Osteoblast (primary cell): ENCODE measurements at places on chromosomes 12 and 14. TPM values are rescaled to one million over a fixed set of nuclear protein-coding genes. Genes with fewer than 3 reads are reported as not detected.

The OR4K14 gene
- total RNA-seq: not detected in 2 replicates

The TOMM20L gene
- total RNA-seq: not detected in 2 replicates

The PLBD1 gene
- total RNA-seq: 2.9 and 4.7 TPM in 2 replicates

The ADAMTS20 gene
- under 0.01 TPM in 1 of 2 replicates, not detected in the other for total RNA-seq

The TAC3 gene
- not detected in 2 replicates for total RNA-seq

The GLI1 gene
- total RNA-seq: 0.29 and 0.36 TPM in 2 replicates

The SPX gene
- total RNA-seq: 1.2 and 2.9 TPM in 2 replicates

The WNT1 gene
- not detected in 2 replicates for total RNA-seq

The TC2N gene
- under 0.01 and 0.29 TPM in 2 replicates for total RNA-seq

The KCTD10 gene
- 94.6 and 102 TPM in 2 replicates for total RNA-seq

The NEUROD4 gene
- total RNA-seq: not detected in 2 replicates

The KLRC2 gene
- total RNA-seq: 0.36 and 0.88 TPM in 2 replicates

The KRT82 gene
- not detected in 2 replicates for total RNA-seq

The TMTC1 gene
- total RNA-seq: 50.3 and 69.2 TPM in 2 replicates

The P3H3 gene
- total RNA-seq: 108 and 130 TPM in 2 replicates

- H3K4me1 ChIP-seq: peaks cover 16% of the 10 kb centered on the region
- H3K27ac ChIP-seq: no peak overlapping the region
- DNase-seq: no peak
Measured at GRCh38 chr12:50642761-50643160, 121.1 kb upstream of the ATF1 start.

DNA sequence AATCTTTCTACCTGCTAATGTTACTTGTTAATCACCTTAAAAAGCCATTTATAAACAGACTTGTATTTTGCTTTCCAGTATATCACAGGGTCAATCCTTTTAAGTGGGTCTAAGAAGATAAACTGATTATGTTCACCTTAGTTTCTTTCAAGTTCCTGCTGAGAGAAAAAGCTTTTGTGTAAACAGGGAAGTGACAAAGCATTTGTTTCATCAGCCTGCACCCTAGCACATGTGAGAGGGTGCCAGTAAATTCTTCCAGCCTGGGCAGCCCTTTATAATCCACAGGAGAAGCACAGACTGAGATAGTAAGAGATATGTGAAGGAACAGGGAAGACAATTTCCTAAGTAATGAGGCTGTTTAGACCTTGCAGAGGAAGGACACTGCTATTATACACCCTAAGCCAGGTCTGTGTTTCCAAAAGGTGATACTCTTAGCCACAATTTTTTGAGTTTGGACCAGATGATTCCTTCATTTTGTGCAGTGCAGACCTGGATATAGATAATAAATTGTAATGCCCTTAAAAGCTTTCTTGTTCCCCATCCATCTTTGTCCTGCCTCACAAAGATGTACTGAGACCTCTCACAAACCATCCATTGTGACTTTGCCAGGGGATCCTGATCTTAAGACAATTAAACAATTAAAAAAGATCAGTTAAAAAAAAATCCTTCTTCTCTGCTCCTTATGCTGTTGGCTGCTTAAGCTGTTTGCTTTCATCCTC is 150.7 kb downstream of the KTN1 start:
- no peak overlapping the region for H3K4me3 ChIP-seq
- H3K4me1 ChIP-seq: no peaks in the 10 kb centered on the region
- DNase-seq: no peak
- H3K36me3 ChIP-seq: no peaks in the 10 kb centered on the region
- no peak overlapping the region for H3K27ac ChIP-seq

- H3K36me3 ChIP-seq: no peaks in the 10 kb centered on the region
- H3K4me1 ChIP-seq: peaks cover 30% of the 10 kb centered on the region
Measured at GRCh38 chr14:45249856-45250575, 3.0 kb downstream of the MIS18BP1 start.

DNA sequence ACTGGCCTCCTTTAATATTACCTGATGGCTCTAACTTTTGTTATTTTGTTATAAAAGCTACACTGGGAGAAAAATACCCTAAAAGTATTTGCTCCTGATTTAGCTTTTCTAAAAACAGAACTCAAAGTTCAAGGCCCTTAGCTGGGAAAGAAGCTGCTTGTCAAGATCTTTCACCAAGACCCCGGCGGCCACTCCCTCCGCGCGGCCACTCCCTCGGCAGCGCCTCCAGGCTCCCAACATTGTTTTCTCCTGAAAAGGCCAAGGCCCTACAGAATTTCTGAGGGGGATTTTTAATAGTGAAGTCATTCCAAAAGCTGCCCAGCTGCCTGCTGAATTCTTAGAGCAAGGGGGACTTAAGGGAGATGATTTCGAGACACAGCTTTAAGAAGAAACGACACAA is 96.4 kb downstream of the NTN4 start:
- no peak for DNase-seq
- H3K36me3 ChIP-seq: no peaks in the 10 kb centered on the region
- H3K27ac ChIP-seq: no peak overlapping the region
- H3K27me3 ChIP-seq: no peaks in the 10 kb centered on the region

DNA sequence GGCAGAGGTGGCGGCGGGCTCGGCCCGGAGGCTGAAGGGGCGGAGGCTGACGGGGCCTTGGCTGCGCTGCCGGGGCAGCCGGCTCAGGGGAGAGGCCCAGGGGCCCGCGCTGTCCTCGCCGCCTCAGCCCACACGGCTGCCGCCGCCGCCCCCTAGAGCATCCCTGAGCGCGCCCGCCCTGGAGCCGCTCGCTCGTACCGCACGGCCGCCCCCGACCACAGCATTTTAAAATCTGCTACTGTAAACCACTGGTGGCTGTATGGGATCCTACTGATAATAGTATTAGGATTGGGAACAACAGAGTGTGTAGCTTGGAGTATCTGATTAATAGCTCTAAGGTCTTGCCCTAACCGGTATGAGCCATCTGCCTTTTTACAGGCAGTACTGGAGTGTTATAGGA is 22.2 kb upstream of the EDDM3A start:
- peak; percentile 48 for DNase-seq
- H3K4me1 ChIP-seq: no peaks in the 10 kb centered on the region
- peaks cover 20% of the 10 kb centered on the region for H3K27me3 ChIP-seq
- H3K4me3 ChIP-seq: peak overlapping the region; percentile 37
- no peak overlapping the region for H3K27ac ChIP-seq

DNA sequence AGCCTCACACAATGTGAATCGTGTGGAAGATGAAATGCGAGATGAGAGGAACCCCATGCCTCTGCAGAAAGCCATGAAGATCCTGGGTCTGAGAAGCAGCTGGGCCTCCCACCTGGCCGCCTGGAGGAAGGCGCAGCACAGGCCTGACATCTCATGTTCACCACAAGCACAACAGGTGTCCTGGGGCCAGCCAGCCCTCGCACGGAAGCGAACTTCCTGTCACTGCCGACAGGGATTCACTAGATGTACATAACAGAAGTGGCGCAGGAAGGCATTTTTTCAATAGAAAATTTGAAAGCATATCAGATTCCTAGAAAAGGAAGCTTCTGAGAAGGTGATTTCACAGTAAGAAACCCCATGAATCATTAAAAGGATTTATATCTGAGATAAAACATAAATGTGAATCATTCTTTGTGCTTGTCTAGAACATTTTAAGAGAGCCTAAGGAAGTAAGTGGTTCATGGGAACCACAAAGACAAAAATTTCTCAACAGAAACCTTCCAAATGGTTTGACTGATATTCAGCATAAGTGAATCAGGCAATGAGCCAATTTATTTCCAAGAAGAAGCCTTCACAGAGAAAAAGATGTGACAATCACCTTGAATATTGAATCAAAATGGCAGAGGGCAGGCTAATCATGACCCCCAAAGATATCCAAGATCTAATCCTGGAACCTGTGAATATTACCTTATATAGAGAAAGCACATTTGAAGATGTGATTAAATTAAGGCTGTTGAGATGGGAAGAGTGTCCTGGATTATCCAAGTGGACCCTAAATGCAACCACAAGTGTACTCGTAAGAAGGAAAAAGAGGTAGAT is 311.9 kb downstream of the DUSP6 start:
- no peaks in the 10 kb centered on the region for H3K36me3 ChIP-seq
- no peak overlapping the region for H3K27ac ChIP-seq
- no peak overlapping the region for H3K4me3 ChIP-seq

- no peak overlapping the region for H3K27ac ChIP-seq
- peaks cover 24% of the 10 kb centered on the region for H3K4me1 ChIP-seq
- H3K36me3 ChIP-seq: no peaks in the 10 kb centered on the region
Measured at GRCh38 chr14:91246051-91246852, 1.7 kb upstream of the GPR68 start.

DNA sequence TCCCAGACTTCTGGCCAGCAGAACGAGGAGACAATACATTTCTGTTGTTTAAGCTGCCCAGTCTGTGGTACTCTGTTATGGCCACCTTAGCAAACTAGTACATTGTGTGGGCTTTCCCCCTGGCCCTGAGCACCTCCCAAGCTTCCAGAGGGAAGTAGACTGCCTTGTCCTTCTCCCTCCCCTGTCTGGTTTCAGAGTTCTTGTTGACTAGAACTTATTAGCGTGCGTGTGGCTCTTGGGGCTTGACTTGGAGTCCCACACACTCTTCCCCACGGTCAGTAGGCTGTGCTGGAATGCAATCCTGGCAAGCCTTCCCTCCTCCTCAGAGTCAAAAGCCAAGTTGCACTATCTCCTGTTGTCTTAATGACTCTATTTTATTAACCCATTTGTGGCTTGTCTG is 27.7 kb downstream of the FBLN5 start:
- H3K27ac ChIP-seq: peak overlapping the region; percentile 34
- peaks cover 15% of the 10 kb centered on the region for H3K4me1 ChIP-seq
- H3K27me3 ChIP-seq: no peaks in the 10 kb centered on the region
- H3K36me3 ChIP-seq: no peaks in the 10 kb centered on the region

DNA sequence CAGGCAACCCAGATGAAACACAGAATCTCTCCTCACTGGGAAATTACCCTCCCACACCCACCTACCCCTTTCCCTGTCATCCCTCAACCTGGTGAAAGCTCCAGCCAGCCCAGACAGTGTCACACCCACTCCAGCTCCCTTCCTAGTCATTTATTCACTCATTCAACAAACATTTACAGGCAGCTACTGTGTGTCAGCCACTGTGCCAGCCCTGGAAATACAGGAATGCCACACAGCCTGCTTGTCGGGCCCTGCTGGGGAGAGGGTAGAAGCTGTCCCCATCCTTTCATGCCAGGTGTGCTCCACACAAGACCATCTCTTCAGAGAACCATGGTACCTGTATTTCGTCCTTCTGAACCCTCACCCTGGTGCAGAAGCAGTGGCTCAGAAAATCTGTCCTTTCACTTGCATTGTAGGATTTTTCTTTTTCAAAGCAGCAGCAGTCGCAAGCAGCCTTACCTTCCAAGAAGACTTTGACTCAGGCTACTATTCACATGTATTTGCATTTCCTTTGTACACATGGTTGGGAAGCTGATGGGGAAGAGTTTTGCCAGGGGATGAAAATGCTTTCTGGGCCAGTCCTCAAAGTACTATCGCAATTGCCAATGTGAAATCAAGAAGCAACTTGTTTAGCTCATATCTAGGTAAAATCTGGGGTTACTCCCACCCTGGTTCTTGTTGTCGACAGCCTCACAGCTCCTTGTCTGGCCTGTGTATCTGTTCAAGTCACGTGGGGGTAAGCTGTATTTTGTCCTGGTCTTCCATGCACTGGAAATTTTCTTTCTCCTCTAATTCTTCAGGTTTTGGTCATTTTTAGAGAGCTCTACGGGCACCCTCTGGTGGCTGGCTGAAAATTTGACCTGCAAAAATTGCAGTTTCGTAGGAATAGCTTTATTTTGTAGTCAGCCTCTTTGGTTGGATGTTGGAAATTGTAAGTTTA is 147.4 kb upstream of the EGLN3 start:
- no peak for DNase-seq
- H3K27me3 ChIP-seq: no peaks in the 10 kb centered on the region
- H3K36me3 ChIP-seq: no peaks in the 10 kb centered on the region
- no peak overlapping the region for H3K27ac ChIP-seq
- H3K4me1 ChIP-seq: no peaks in the 10 kb centered on the region

DNA sequence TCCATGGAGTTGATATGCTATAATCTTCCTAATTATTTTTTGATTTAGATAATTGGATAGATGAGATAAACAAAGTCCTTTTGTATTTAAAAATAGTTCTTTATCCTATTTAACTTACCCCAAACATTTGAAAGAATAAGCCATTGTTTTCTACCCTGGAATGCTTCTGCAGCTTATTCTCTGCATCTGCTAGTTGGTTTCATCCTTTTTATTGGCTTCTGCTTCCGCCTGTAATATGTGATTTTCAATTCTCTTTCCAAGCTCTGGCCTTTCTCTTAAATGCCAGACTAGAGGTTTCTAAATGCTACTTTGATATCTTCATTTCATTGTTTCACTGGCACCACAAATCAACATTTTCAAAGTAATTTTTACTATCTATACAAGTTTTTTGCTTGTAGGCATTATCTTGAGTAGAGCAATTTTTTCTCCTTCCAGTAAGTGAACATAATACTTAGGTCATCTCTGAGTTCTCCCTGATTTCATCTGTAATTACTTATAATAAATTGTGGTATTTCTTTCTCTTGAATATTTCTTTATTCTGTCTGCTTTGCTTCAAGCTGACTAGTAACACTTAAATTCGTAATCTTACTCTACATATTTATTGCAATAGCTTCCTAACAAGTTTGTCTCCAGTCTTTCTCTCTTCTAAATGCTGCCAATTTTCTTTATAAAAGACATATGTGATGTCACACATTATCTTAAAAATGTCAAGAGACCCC is 958.4 kb downstream of the SLC6A15 start:
- no peak for DNase-seq
- no peak overlapping the region for H3K4me3 ChIP-seq
- H3K27ac ChIP-seq: no peak overlapping the region
- H3K4me1 ChIP-seq: no peaks in the 10 kb centered on the region
- no peaks in the 10 kb centered on the region for H3K27me3 ChIP-seq

- H3K4me3 ChIP-seq: no peak overlapping the region
- DNase-seq: no peak
- peak overlapping the region; percentile 57 for H3K27ac ChIP-seq
- peaks cover 22% of the 10 kb centered on the region for H3K4me1 ChIP-seq
- H3K27me3 ChIP-seq: no peaks in the 10 kb centered on the region
Measured at GRCh38 chr12:76471579-76471978, 88.0 kb downstream of the OSBPL8 start.

DNA sequence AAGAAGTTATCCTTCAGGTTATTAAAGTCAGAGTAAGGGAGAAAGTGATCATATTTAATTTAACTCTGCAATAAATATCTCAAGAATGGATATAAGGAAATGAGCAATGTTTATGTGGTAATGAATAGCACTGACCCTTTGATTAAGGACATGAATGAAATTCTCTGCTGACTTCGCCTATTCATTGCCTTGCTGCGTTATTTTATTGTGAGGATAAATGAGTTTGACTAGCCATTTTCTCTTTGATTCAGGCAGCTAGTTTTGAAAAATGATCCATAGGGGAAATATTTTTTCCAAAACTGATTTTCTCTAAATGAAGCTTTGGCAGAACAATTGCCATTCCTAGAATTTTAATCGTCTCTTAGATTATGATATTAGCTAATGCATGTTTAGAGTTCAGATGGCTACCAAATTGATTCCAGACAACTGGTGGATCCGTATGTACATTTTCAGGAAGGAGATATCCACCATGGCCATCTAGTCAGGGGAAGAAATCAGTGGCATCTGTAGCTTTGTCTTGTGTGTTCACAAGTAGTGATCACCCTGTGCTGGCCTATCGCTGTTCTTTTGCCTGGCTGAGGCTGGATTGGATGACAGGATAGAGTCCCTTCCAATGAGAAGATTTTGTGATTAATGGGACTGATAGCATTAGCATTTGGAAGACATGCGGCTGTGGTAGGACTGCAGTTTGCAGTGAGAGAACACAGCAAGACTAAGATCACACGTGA is 302.3 kb upstream of the RGS6 start:
- peak; percentile 43 for DNase-seq
- H3K27ac ChIP-seq: peak overlapping the region; percentile 44
- H3K4me3 ChIP-seq: no peak overlapping the region
- no peaks in the 10 kb centered on the region for H3K27me3 ChIP-seq
- peaks cover 18% of the 10 kb centered on the region for H3K4me1 ChIP-seq
- H3K36me3 ChIP-seq: peaks cover 35% of the 10 kb centered on the region
